ENCODE measurements at places on chromosomes 6 and 20.
A peak's percentile ranks its signal among the peaks of the same experiment; 100 is the strongest.

- DNase-seq: no peak
These were observed 142.2 kb upstream of the ATXN1 start for GRCh38 chr6:16903470-16903869.

DNA sequence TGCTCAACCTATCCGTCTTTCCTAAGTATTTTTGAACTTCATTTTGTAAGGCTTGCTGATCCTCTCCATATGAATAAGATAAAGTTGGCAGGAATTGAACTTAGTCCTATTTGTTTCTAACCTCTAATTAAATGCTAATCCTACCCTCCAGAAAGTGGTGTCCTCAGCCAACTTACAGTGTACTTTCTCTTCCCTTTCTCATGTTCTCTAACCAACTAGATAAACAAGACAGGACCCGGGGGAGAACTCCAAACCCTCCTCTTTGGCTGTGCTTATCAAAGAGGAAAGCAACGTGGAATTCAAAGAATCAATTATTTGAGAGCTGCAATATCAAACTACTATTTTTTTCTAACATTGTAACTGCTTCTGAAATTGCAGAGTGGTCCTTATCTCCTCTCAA is 56.5 kb upstream of the NRSN1 start:
- no peak for DNase-seq

DNA sequence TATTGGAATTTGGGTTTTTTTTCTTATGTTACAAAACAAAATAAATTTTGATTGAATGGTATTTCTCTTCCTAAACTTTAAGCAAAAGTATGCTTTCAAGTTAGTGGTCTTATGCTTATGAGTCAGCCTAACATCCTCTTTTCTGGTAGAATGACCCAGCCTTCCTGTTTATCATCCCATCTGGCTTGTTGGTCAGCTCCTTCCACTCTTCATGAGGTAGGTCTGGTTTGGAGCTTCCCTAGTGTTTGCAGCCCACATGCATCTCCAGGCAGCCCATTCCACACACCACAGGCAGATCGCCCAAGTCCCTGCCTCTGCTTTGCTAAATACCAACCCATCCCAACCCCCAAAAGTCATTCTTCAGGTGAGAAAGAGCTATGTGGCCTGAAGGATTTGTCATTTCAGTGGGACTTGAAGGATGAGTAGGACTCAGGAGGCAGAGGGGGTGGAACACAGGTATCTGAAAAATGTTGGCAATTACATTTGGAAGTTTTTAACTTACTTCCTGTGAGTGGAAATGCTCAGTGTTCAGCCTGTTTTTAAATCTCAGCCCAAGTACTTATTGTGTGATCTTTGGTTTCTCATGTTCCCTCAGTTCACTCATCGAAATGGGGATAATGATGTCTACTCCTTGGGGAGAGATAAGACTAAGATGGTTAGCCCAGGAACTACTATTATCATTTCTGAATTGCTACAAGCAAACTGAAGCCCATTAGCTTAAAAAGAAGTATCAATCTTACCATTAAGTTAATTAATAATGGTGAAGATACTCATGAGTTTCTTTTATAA is 294.0 kb downstream of the ADGB start:
- no peak for DNase-seq

DNA sequence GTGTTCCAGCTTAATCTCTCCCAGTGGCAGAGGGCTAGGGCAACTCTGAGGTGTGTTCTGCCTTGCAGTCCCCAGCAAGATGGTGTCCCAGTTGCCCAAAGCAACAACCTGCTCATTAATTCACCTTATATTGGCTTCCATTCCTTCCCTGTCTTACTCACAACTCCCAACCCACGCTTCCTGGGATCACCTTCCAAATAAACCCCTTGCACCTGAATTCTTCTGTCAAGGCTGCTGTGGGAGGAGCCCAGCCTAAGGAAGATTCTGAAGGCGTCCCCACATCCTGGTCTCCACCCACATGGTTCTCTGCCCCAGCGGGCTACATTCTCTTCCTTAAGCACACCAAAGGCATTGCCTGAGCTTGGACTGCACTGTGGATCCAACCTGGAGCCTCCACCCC is 116.6 kb upstream of the MAFB start:
- DNase-seq: no peak

DNA sequence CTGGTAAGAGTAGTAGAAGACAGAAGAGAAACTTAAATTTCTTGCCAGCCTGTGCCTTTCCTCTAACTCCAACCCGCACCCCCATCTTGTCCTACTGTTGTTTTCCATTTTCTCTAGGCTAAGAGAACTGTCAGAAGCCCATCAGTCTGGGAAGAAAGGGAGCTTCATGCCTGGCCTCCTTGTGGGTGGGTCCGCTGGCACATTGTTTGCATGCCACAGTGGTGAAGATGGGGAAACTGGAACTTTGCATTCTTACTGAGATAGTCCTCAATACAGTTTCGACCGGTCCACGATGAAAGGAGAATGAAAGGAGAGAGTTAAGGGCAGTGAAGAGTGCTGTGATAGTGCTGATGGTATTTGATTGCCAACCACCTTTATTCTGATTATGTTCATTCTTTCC is 103.1 kb downstream of the TCP11 start:
- no peak for DNase-seq

DNA sequence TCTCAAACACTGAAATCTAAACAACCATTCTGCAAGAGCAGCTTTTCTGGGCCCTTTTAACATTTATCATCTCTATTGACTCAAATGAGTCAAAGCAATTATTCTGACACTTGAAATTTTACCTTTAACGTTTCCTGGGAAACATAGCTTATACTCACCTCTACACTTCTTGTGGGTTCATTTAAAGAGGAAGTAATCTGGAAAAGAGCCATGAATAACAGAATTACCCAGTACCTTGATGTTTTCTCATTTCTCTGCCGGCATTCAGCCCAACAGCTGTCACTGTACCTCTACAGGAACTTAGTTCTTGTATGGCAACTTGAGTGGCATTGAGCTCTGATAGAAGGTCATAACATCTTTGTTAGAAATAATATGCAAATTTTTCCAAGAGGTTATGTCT is 272.2 kb downstream of the KCNQ5 start:
- DNase-seq: peak; percentile 9

GRCh38 chr6:103002282-103002681 is 1608.8 kb downstream of the GRIK2 start:
- DNase-seq: no peak

DNA sequence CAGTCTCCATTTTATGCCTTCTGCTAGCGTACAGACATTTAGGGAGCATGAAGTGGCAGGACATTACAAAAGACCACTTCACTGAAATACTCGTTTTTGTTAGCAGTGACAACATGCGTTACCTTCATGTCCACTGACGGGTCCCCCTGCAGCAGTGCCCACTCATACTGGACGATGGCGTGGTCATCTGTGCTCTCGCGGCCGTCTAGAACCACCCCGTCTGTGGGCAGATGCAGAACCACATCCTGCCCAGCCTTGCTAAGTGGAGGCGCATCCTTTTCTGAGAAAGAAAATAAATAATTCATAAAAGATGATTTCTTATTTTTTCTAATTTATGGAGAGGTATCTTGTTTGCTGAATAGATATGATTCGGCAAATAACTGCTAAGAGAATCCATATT is 11.3 kb downstream of the LRP11 start:
- DNase-seq: no peak

- DNase-seq: no peak
These were observed 40.4 kb downstream of the PTPRK start for GRCh38 chr6:128479991-128480390.

- DNase-seq: no peak
These were observed 81.9 kb downstream of the ANKS1A start for GRCh38 chr6:34970957-34971356.

DNA sequence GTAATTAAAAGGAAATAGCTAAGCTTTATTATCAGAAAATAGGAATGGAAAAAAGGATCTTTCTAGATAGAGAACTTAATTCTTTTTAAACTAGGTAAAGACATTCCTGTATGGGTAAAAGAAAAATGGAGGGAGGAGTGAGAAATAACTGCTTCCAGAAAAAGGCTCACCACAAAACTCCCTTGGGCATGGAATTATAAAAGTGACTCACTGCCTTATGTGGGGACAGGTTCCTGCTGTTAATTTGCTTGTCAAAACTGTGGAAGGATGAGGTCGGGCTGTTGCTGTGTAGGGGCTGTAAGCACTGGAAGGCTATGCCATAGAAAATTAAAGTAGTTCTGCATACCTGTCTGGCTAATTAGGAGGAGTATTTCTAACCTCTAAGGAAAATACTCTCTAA is 158.7 kb downstream of the UBE3D start:
- no peak for DNase-seq

- DNase-seq: no peak
These were observed 65.3 kb upstream of the ID4 start for GRCh38 chr6:19771753-19772336.

DNA sequence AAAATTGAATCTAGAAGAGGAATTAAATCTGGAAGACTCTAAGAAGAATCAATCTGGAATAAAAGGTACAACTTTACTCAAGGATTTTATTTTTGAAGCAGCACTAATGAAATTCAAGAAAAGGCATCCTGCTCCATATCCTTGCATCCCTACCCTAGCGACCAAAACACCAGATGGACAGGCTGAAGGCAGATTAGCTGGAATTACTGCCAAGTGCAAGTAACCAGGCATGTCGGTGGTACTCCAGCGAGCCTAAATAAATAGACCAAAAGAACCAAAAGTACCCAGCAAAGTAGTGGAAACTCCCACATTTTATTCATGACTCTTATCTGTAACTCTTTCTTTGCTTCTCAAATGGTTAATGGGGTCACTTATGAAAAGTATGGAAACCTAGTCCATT is 21.0 kb downstream of the OPRM1 start:
- no peak for DNase-seq

DNA sequence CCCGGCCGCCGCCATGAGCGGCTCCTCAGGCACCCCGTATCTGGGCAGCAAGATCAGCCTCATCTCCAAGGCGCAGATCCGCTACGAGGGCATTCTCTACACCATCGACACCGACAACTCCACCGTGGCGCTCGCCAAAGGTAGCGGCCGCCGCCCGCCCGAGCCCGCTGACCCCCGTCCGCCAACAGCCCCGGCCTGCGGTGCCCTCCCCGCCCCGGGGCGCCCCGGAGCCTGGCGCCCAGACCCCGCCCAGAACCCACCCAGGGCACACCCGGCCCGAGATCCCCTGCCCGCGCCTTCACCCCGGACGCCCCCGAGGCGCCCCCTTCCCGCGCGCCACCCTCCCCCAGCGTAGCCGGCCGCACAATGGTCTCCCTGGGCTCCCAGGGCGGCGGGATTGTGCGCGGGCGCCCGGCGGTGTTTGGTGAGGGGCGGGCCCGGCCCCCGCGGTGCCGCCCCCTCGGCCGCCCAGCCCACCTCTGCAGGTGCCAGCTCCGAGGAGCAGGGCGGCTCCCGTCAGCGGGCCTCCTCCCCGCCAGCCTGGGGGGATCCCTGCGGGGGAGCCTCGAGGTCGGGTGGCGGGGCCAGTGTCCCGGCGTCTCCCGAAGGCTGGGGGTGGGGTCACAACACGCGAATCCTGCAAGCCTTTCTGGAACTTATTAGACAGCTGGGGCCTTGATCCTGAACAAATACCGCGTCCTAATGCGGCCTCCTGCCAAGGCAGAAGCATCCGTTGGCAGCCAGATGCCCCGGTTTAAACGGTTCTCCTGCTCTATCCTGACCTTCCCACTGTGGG is 577 bp downstream of the LSM14B start:
- DNase-seq: no peak

GRCh38 chr6:126367849-126368248 is 27.9 kb downstream of the CENPW start:
- no peak for DNase-seq

DNA sequence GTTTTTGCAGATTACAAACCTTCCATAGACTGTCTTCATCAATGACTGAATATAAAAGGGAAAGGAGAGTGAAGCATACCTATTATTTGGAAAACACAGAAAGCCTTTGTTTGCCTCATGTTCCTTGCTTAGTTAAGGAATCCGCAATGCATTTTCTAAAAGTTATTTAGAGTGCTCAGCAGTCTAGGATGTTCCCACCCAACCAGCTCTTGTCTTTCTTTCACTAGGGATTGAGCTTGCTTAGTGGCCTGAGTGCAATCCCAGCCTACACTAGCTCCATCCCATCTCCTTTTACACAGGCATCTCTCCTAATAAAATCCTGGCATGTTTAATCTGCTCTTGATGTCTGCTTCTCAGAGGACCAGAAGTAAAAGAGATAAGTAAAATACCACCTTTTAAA is 850.5 kb upstream of the GJE1 start:
- no peak for DNase-seq

DNA sequence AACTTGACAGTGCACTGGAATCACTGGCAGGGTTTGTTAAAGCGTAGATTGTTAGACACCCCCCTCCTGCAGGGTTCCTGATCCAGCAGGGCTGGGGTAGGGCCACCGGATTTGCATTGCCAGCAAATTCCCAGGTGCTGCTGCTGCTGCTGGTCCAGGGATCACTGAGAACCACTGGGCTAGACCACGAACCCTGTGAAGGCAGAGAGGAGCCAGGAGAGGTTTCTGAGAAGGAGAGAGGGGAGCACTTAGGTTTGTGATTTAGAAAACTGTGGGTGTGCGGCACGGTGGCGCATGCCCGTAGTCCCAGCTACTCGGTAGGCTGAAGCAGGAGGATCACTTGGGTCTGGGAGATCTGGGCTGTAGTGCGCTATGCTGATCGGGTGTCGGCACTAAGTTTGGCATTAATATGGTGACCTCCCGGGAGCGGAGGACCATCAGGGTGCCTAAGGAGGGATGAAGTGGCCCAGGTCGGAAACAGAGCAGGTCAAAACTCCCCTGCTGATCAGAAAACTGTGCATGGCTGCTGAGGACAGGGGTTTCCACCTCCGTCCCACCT is 53.6 kb upstream of the FAM83D start:
- DNase-seq: no peak

DNA sequence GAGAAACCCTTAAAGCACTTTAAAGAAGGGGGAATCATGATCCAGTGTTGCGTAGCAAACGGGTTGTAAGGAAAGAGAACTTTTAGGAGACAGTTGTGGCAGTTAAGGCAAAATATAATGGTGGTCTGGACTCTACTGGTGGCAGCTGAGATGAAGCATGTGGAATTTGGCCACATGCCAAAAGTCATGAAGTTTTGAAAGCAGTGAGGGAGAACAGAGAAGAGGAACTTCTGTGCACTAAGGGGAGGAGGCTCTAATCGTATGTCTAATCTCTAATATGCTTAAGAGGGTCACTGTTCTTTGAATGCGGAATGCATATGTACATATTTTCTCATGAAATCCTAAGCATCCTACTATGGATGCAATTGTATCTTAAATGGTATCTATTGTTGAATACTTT is 91.5 kb downstream of the RIMS1 start:
- DNase-seq: no peak

DNA sequence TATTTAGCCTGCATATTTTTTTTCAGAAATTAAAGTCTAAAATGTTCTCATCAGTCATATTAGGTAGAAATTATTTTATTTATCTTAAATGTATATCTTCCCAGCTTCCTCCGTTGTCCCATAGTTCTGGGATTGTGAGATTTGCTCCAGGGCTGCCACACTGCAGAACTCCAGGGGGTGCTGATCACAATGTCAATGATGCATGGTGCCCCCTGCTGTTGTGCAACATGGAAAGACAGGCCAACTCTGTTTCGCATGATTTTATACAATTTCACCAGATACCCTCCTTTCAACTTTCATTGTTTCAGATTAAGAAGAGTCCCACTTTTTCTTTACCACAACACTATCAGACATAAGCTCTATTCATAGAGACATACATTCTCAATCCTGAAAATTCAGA is 35.9 kb downstream of the ID4 start:
- no peak for DNase-seq

- DNase-seq: no peak
These were observed 99.0 kb downstream of the TBX18 start for GRCh38 chr6:84665401-84665800.

GRCh38 chr6:156729248-156729647 is 47.9 kb upstream of the ARID1B start:
- no peak for DNase-seq

GRCh38 chr6:50663806-50664205 is 49.5 kb upstream of the TFAP2D start:
- no peak for DNase-seq
